ENCODE measurements at places on chromosomes 12 and 14.

GRCh38 chr12:226401-226800, 12.4 kb upstream of the SLC6A12 start:
- DNase-seq = no peak

GRCh38 chr14:81144824-81145603, 75.7 kb downstream of the GTF2A1 start:
- DNase-seq = no peak

DNA sequence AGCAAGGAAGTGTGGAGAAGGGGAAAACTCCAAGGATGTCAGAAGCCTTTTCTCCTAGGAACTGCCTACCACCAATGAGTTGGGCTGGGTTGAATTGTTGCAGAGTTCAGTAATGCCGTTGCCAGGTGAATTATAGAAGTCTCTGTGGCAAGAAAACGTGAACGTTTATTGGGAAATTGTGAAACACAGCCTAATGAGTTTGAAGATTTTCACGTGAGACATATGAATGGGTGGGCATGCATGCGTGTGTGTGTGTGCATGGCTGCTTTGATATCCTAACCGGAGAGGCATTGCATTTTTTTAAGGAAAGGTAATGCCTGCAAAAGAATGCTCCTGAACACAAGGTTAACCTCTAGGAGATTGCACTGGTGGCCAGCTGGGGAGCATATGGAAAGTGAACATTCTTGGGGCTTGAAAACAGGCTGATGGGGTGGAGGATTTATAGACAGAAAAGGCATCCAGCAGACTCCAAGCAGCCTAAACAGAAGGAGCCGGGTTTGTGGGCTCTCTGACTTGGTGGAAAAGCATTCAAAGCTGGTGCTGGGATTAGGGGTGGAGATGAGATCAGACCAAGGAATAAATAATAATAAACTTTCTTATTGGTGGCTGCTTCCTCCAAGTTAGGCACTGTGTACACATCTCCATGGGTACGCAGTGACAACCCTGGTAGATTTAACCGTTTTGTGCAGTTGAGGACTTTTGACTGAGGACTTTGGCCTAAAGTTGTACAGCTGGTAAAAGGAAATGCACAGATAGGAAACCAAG, 67.8 kb downstream of the NTF3 start:
- DNase-seq = peak; percentile 35

DNA sequence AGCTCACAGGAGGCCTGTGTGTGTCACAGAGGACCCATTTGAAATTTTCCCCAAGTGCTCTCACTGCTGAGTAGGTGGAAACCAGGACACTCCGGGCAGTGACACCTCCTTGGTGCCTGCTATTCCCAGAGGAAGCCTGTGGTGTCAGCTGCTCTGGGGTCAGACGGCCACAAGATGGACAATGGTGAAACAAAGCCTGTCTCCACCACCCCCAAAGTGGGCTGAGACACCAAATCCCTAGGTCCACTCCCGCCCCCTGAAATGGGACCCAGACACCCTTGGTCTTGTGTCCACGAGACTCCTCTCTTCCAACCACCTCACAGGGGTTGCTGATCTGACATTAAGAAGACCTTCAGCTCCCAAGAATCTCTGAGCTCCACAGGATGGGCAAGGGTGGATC, 7.0 kb downstream of the KCNH3 start:
- no peak for DNase-seq

Measured in left colon (tissue), 2 donors.